Activated T-cell treated with anti-CD3 and anti-CD28 coated beads, Interleukin-2, amount 50 U/mL, for 24 hours (primary cell): ENCODE measurements at places on chromosomes 6 and 20.

DNA sequence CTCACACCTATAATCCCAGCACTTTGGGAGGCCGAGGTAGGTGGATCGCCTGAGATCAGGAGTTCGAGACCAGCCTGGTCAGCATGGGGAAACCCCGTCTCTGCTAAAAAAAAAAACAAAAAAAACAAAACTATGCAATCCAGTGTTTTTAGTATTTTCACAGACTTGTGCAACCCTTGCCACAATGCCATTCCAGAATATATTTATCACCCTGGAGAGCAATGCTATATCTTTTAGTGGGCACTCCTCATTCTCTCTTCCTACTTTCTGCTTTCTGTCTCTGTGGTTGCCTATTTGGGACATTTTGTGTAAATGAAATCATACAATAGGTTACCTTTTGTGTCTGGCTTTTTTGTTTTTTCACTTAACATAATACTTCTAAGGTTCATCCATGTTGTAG is 39.1 kb upstream of the MROH8 start:
- no peak for DNase-seq

GRCh38 chr20:13251904-13252297 is 30.8 kb downstream of the ISM1 start:
- no peak for DNase-seq

- DNase-seq: no peak
Measured at GRCh38 chr20:36130390-36130789, 24.1 kb upstream of the EPB41L1 start.

- DNase-seq: no peak
Measured at GRCh38 chr6:111162504-111162903, 75.2 kb downstream of the SLC16A10 start.

GRCh38 chr6:27829453-27830211 is 82.6 kb downstream of the OR2B2 start:
- DNase-seq: no peak

- no peak for DNase-seq
Measured at GRCh38 chr20:49185071-49185761, 2.9 kb downstream of the STAU1 start.

DNA sequence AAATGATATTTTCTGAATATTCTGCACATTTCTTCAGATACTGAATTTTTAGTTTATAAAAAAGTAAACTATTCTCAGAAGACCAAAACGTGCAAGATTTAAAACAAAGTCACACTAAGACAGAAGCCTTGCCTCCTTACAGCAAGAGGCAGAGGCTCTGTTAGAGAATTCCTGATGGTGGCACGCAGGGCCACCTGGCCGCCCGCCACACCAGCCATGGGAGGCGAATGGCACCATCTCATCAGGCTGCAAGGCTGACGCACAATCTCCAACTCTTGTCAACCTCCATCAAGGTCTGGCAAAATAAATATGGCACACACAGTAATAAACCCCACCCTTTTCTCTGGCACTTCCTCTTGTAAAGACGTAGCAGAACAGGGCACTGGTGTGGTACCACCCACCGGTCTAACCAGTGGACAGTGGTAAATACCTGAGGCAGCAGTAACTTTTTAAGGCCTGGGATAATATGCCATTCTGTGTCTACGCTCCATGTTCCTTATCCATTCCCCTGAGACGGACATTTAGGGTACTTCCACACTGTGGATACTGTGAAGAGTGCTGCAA is 111.4 kb downstream of the WDR27 start:
- no peak for DNase-seq

DNA sequence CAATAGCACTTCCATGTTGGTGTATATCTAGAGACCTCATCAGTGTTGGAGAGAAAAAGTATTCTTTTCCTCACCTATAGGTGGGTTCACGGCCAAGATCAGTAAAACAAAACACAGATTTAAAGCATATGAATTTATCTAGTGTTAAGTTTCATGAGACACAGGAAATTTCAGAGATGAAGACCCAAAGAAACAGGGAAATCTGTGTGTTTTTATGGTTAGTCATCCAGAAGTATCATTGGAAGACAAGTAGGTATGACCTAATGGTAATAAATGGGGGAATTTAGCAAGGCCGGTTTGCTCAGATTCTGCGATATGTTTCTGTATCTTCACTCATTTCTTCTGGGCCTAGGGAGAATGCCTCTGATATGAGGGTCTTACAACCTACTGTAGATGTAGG is 419.6 kb upstream of the MARCKS start:
- DNase-seq: no peak

DNA sequence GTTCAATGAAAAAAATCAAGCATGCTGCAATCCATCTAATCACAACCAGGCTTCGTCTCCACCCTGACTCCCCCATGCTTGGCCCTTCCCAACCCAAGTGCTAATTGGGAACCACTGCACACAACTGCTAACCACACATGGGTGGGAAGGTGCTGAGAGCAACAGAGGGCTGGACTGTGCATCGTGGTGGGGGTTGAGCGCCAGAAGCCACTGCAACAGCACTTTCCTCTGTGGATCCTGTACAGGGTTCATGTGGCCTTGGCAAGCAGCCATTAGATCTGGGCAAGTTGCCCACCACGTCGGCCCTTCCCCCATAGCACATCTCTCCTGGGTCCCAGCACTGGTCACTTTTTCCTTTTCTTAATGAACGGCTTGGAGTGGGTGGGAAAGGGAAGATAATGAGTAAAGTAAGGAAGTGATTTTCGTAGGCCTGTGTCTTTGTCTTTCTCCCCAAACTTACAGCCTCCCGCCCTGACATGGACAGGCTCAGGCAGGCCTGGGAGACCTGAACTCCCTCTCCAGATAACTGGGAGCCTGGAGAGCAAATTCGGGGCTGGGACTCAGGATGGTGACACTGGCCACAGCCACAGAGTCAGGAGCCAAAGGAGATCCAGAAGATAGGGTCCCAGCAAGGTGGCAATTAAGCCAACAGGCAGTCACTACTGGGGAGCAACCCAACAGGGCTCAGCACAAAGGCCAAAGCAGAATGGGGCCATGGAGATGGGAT is 34.4 kb upstream of the MRPS10 start:
- no peak for DNase-seq

- no peak for DNase-seq
Measured at GRCh38 chr6:11160199-11160598, 48.7 kb upstream of the ERVFRD-1 start.

GRCh38 chr6:158509465-158509864 is 50.4 kb upstream of the TMEM181 start:
- no peak for DNase-seq

- DNase-seq: no peak
Measured at GRCh38 chr6:14665827-14666724, 548.5 kb downstream of the CD83 start.

- no peak for DNase-seq
Measured at GRCh38 chr6:40499215-40499614, 87.9 kb downstream of the LRFN2 start.

GRCh38 chr6:42236682-42237473 is 19.2 kb upstream of the MRPS10 start:
- DNase-seq: no peak
